Activated CD4-positive, alpha-beta memory T cell treated with anti-CD3 and anti-CD28 coated beads, Interleukin-2, amount 10 ng/mL, durations not matched to agents 7 days and 5 days (primary cell): ENCODE measurements at places on chromosomes 5 and 9.

DNA sequence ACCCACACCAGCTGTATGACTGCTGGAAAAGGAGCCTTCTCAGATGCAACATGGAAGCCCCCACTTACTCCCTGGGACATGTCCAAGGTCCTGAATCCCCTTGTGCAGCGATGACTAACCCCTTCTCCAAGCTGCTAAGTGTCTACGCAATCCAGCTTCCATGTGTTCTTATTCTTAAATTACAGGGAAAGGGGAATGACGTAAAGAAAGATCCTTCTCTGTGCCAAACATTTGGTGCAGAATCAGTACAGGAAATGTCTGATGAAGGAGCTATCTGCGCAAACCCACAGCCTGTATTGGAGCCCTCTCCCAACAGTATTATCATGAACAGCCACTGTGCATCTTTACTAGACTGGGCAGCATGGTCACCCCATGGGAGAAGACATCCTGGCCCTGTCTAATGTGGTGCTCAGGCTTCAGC lies 183.2 kb downstream of the FRMD3 start:
- DNase-seq: no peak

GRCh38 chr9:27377147-27377807 lies 80.3 kb upstream of the EQTN start:
- DNase-seq: no peak

- no peak for DNase-seq
Observed at GRCh38 chr5:180586870-180587269, 4.4 kb downstream of the SCGB3A1 start.

- no peak for DNase-seq
Observed at GRCh38 chr5:19547640-19548039, 440.4 kb downstream of the CDH18 start.

DNA sequence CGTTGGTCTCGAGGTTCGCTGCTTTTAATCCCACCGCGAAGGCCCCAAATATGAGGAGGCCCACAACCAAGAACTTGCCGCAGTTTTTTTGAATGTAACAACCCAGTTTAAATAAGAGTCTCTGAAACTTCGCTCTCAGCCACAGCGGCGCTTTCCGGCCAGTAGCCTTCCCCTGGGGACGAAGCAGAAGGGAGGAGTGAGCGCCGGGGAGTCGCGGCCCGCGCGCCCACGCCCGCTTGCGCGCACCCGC lies 10.4 kb downstream of the PTCH1 start:
- DNase-seq: peak; percentile 26

DNA sequence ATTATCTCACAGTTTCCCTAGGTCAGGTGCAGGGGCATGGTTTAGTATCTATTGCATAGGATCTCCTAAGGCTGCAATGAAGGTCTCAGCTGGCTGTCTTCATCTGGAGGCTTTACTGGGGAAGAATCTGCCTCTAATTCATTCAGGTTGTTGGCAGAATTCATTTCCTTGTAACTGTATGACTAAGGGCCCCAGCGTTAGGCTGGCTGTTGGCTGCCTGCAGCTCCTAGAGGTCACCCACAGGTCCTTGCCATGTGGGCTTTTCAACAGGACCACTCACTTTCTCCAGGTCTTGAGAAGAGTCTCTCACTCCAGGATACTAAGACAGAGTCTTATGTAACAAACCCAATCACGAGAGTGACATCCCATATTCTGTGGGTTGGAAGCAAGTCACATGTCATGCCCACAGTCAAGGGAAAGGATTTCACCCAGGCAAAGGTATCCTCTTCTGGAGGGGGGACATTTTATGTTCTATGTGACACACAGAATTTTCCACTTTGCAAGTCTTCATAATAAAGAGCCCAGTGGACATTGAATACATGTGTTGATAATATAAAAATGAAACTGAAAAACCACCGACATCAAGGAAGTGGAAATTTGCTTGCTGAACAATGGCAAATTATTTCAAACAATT lies 38.2 kb downstream of the HMHB1 start:
- no peak for DNase-seq

GRCh38 chr9:92429836-92430235 lies 5.6 kb upstream of the OMD start:
- no peak for DNase-seq

GRCh38 chr5:369151-369868 lies 47.8 kb downstream of the AHRR start:
- peak; percentile 24 for DNase-seq

- no peak for DNase-seq
Observed at GRCh38 chr5:102048940-102049339, 247.1 kb downstream of the SLCO4C1 start.

GRCh38 chr5:124110942-124111341 lies 599.0 kb downstream of the CSNK1G3 start:
- no peak for DNase-seq

GRCh38 chr9:15901572-15901971 lies 348.7 kb downstream of the CCDC171 start:
- no peak for DNase-seq

- DNase-seq: no peak
Observed at GRCh38 chr5:74016373-74016772, 390.4 kb downstream of the ARHGEF28 start.

DNA sequence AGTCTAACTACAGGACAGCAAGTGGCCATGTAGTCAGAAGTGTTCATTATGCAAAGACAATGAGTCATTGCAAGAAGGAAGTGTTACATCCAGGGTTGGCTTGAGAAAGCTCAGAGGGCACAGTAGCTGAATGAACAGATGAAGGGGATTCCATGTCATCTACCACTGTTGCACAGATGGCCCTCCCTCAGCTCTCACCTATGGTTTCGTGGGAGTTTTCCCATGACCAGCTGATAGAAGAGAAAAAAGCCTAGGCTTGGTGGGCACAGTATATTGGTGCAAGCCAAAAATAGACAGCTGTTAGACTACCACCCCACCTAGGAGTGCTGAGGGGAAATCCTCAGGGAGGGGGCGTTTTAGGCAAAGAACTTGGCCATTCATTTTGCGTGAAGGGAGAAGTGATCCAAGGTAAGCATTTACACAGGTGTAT lies 217.0 kb downstream of the DMRT2 start:
- DNase-seq: no peak

DNA sequence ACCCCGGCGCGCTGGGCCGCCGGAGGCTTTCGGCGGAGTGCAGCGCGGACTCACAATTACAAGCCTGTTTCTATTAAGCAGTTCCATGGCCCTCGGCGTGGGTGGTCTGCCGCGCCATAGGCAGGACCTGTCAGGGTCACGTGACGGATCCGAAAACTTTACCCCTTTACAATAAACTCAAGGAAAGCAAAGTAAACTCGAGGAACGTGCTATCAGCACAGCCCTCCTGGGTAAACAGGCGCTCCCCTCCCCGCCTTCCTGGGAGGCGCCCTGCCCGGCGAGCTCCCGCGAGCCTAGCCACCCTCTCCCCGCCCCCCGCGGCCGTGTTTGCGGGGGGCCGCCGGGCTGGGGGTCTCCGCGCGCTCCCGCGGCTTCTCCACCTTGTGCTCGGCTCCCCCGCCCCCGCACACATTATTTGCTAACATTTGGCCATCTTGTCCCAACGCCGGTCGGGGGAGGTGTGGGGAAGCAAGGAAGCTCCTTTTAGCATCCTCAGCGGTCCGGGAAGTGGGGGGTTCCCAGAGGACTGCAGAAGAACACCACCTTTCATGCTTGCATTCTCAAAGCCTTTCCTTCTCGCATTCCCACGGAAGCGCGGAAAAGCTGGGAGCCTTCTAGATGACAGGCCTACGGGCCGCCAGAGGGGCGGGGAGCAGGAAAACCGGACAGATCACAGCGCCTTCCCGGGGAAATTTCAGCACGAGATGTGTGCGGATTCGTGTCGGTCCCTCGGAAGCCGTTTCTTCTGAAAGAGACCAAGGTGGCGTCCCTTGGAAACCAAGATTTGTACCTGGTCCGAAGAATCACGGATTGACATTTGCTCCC lies at the start of gene PTCH1:
Gene PTCH1 (minus strand): TSS at position 238 of the 825 bp plus-strand sequence.
- peak; percentile 48 for DNase-seq

GRCh38 chr5:67272453-67273130 lies 76.0 kb upstream of the CD180 start:
- no peak for DNase-seq

GRCh38 chr9:85892401-85892800 lies 48.5 kb upstream of the NAA35 start:
- no peak for DNase-seq

DNA sequence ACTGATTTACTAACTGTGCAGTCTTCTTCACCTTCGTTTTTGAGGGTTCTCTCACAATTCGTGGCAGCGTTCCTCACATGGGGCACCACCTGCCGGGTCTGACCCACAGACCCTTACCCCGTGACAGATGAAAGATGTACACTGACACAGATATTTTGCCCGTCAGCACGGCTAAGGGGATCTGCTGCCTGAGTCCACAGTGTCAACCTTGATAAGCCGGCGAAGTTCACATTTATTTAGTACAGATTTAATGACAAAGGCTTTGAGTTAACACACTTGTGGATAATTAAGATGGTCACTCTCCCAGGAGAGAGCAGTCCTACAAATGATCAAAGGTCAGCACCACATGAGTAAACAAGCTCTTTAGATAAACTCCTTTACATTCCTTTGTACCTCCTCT lies 15.9 kb upstream of the TEX10 start:
- no peak for DNase-seq

- no peak for DNase-seq
Observed at GRCh38 chr9:73146111-73146815, 5.4 kb upstream of the ANXA1 start.

- no peak for DNase-seq
Observed at GRCh38 chr5:62327138-62328053, 21.4 kb downstream of the KIF2A start.

DNA sequence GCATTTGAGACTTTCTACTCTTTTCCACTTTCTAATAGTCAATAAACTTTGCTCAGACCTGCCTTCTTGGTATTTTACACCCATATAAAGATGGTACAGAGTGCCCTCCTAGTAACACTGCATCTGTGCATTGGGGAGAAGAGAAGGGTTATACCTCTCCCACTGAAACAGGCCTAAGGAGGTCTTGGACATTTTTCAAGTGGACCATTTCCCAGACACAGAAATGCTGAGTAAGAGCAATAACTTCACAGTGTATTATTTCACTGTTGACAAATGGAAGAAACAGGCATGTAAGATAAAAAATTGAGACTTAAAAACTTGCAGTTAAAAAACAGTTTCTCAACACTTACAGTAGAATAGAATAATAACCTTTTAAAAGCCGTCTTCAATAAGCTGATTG lies 1224.0 kb upstream of the CDH18 start:
- DNase-seq: no peak

DNA sequence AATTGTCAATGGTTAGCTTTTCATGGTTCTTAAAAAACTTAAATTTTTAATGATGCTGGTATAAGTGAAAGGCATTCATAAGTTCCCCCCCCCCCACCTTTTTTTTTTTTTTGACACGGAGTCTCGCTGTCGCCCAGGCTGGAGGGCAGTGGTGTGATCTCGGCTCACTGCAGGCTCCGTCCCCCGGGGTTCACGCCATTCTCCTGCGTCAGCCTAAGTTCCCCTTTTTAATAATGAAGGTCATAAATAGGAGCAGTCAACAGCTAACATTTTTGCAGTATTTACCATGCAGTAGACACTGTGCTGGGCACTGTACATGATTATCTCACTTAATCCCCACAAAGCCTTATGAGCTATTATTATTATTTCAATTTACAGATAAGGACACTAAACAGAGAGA lies 556.3 kb downstream of the PDE4D start:
- no peak for DNase-seq

- DNase-seq: no peak
Observed at GRCh38 chr9:137174722-137175293, 3.0 kb upstream of the TMEM210 start.
